Thoracic aorta (tissue), 2 donors: ENCODE measurements at places on chromosomes 6 and 20. TPM values are rescaled to one million over a fixed set of nuclear protein-coding genes. Genes with fewer than 3 reads are reported as not detected.

TRIM10 gene
- total RNA-seq: not detected

EYS gene
- total RNA-seq: not detected

ZBTB46 gene
- total RNA-seq: 9.3 TPM

EPPIN gene
- total RNA-seq: not detected

AGPAT1 gene
- total RNA-seq: 43.0 TPM

TAGAP gene
- total RNA-seq: 3.2 TPM

SEL1L2 gene
- total RNA-seq: not detected

CASP8AP2 gene
- total RNA-seq: 13.9 TPM

GPR6 gene
- not detected for total RNA-seq

GGTLC1 gene
- total RNA-seq: not detected

ECI2 gene
- total RNA-seq: 28.9 TPM

ULBP3 gene
- 0.78 TPM for total RNA-seq

TFAP2D gene
- not detected for total RNA-seq

CYB5R4 gene
- 16.2 TPM for total RNA-seq

C20orf202 gene
- 1.7 TPM for total RNA-seq

COL11A2 gene
- total RNA-seq: 1.9 TPM

KHDC1L gene
- total RNA-seq: not detected

SLC2A10 gene
- total RNA-seq: 19.8 TPM

ANGPT4 gene
- total RNA-seq: 1.4 TPM

ANKRD60 gene
- not detected for total RNA-seq

PDYN gene
- total RNA-seq: not detected

TMEM14C gene
- 129 TPM for total RNA-seq

MC3R gene
- not detected for total RNA-seq
